ENCODE measurements at places on chromosomes 12 and 14.

DNA sequence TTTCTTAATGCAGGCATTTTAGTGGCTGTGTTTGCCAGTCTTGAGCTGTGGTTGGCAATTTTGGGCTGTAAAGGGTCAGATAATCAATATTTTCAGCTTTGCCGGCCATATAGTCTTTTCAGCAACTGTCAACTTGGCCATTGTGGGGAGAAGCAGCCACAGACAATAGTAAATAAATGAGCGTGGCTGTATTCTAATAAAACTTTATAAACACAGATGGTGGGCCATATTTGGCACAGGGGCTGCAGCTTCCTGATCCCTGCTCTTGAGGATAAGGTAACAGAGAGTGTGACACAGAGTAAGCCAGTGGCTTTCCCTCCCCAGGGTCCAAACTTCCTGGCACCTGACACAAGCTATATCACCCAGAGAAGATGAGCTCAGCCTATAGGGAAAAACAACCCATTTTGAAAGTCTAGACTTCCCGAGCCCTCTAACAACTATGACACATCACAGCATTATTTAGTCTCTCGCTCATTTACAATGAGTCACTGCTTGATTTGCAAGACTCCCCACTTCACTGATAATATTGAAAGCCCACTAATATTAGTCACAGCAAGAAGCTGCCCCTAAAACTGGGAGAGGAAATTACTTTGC is 163.1 kb upstream of the TMPO start:
- no peak for DNase-seq

DNA sequence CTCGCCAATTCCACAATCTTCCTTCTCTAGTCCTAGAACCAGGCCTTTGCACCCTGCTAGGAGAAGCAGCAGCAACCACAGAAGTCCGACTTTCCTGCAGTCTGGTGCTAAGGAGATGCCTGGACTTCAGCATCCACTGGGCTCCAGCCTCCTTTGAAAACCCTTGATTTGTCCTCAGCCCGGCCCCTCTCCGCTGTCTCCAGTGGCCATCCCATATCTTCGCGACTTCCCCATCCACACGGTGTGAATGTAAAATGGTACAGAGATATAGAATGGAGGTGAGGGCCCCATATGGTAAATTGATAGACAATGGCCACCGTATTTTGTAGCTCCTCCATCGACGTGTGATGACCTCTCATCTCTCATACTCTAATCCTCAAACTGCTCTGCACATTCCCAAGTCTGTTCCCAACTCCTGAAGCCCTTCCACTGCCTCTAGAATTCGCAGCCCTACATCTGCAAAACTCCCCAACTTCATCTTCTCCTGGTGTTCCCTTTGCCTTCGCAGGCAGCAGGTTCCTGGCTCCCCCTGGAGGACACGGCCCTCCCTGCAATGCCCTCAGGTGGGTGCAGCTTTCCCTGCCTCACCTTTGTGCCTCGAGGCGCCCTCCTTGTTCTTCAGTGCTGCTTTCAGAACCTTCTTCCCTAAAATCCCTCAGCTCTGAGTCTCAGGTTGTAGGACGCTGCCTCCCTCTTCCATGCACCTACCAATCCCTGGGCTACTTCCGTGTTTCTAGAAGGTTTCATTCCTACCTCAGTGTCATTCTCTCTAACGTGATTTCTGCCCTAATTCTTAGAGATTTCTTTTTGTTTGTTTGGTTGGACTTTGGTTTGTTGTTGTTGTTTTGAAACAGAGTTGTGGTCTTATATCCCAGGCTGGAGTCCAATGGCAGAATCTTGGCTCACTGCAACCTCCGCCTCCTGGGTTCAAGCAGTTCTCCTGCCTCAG is 36.7 kb downstream of the TMBIM6 start:
- peak; percentile 72 for DNase-seq

DNA sequence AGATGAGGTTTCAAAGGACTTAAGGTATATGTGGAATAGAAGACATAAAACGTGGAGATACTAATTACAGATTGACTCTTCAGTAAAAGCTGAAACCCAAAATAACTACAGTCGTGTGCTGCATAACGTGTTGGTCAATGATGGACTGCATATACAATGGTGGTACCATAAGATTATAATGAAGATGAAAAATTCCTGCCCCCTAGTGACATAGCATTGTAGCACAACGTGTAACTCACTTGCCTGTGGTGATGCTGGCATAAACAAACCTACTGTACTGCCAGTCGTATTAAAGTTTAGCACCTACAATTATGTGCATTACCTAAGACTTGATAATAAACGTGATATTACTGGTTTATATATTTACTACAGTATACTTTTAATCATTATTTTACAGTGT is 150.3 kb downstream of the LRRK2 start:
- no peak for DNase-seq

DNA sequence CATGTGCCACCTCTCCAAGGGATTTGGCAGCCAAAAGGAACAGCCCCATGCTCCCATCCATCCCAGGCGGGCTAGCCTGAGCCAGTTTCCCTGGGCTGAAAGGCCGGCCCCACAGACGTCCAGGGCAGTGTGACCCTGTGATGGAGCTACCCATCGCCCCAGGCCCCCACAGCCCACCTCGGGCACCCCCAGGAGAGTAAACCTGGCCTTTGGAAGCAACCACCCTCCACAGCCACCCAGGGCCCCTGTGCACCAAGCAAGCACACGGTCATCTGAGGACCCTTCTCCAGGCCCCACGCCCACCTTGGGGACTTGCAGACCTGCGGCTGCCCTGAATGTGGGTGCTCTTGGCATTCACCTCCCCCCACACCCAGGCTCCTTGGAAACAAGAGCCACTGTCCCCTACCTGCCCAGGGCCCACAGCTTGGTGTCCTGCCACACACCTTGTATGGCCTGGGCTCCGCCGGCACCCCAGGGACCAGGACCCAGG is 8.4 kb downstream of the AHNAK2 start:
- peak; percentile 21 for DNase-seq

- no peak for DNase-seq
Measured at GRCh38 chr14:37594238-37594970, 645 bp downstream of the FOXA1 start.

GRCh38 chr14:91754819-91755218 is 22.9 kb upstream of the CATSPERB start:
- no peak for DNase-seq

GRCh38 chr14:38505973-38506249 is 250.0 kb upstream of the CLEC14A start:
- DNase-seq, result no peak

- DNase-seq, result no peak
Measured at GRCh38 chr12:24393071-24393470, 443.6 kb upstream of the SOX5 start.

DNA sequence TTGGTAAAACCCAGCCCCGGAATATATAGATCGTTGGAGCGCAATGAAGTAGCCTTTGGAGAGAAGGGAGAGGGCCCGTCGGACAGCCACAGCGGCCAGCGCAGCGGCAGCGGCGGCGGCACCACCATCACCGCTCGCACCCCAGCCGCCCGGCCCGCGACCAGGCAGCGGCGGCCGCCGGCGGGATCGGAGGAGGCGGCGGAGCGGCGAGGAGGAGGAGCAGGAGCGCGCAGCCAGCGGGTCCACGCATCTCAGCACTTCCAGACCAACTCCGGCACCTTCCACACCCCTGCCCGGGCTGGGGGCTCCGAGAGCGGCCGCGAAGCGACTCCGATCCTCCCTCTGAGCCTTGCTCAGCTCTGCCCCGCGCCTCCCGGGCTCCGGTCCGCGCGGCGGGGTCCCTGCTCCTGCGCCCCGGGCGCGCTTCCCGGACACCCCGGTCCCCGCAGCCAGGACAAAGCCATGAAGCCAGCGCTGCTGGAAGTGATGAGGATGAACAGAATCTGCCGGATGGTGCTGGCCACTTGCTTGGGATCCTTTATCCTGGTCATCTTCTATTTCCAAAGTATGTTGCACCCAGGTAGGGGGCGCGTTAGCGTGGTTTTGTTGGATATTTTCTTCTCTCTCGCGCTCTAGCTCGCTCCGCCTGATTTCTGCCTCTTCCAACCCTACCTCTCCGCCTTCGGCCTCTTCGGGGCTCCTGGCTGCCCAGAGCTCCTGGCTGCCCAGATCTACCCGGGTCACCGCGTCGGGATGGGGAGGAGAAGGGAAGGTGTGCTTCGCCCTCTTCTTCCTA is 400 bp downstream of the CHST11 start:
- peak; percentile 60 for DNase-seq

GRCh38 chr14:105499256-105500035 is 8.4 kb downstream of the TEDC1 start:
- DNase-seq, result no peak

GRCh38 chr12:52380271-52380694 is 5.2 kb downstream of the KRT84 start:
- DNase-seq, result no peak

- no peak for DNase-seq
Measured at GRCh38 chr14:104898870-104899510, 25.7 kb upstream of the PLD4 start.

DNA sequence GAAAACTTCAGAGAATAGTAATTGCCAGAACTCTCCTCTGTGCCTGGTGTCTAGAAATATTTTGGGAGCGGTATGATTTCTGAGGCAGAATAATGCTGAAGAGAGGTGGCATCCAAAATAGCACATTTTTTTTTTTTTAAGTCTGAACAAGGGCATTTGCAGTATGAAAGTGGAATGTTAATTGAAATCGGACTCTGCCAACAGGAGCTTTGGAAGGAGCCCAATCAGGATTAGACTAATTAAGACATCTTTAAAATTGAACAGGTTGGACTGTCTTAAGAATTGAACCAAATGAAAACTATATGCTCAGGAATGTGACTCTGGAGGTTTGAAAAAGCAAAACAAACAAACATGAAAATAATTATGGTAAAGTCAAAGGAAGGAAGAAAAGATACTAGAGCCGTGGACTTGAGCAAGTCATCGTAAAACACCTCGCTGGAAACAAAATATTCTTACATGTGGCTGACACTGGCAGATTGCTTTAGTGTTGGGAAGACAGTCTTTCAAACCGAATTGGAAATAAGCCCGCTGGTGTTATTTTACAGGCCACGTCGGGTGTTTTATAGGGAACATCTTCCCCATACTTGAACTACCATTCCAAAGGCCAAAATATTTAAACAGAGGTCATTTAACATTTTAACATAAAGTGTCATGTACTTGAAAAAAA is 436.3 kb downstream of the VRK1 start:
- DNase-seq, result no peak

DNA sequence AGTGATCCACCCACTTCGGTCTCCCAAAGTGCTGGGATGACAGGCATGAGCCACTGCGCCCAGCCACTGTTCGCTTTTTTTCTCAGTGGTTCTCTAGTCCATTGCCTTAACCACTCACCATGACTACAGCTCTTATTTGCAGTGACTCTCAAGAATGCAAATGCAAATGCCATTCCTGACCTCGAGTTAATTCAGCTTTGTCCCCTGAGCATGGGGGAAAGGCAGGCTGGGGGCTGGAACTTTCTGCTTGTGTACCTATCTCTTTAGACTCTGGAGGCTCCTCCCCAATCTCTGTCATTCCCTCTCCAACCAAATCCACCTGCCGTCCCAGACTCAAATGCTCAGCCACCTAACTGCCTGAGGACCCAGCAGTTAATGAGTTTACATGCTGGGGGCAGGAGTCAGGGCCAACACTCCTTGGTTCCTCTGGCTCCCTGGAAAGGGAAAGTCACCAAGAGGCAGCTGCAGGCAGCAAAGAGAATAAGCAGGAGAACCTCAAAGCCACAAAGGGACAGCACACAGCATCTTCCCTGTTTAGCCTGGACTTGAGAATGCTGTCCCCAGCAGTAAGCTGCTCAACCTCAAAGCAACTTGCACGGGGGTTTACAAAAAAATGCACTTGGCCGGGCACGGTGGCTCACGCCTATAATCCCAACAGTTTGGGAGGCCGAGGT is 5.3 kb upstream of the HNF1A start:
- no peak for DNase-seq

- no peak for DNase-seq
Measured at GRCh38 chr12:90311561-90311960, 602.9 kb upstream of the ATP2B1 start.

- DNase-seq, result no peak
Measured at GRCh38 chr12:45350861-45351260, 135.0 kb downstream of the ANO6 start.

- no peak for DNase-seq
Measured at GRCh38 chr12:49888461-49889151, 15.1 kb downstream of the FAIM2 start.

GRCh38 chr12:89238593-89238992 is 113.7 kb downstream of the DUSP6 start:
- DNase-seq, result no peak
